Iris pigment epithelial cell (primary cell): ENCODE measurements at places on chromosomes 5 and 9.

- DNase-seq = no peak
These were observed 118.1 kb upstream of the TARS1 start for GRCh38 chr5:33322632-33323031.

DNA sequence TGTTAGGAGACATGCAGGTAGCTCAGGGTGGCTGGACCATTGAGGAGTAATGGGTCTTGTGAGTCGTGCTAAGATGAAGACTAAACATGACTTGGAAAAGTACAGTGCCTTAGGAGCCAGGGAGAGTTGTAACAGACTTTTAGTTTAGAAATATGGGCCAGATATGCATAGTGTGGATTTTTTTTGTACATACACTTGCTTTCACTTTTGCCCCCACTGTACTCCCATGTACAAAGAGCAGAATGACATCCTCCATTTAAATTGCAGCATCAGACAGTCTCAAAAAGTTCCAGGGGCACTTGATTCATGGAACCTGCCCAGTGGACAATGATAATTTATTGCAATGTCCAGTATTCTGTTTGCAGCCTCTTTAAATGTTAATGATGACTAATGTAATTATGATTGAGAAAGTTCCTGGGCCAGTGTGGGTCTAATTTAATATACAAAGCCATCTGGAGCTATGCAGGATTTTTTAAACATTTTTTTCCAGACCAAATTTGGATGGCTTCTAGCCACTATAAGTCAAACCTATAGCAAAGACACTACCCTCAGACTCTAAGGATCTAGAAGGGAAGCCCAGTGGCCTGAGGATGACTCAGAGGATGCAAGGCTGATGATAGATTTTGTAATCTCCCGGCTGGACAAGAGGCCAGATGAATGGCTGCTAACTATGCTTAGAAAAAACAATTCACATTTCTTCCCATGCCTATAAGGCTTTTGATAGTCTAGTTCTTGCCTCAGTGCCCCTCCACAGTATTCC, 80.1 kb downstream of the TRPC7 start:
- DNase-seq = peak; percentile 12

GRCh38 chr5:98065261-98065909, 708.1 kb upstream of the RGMB start:
- no peak for DNase-seq

DNA sequence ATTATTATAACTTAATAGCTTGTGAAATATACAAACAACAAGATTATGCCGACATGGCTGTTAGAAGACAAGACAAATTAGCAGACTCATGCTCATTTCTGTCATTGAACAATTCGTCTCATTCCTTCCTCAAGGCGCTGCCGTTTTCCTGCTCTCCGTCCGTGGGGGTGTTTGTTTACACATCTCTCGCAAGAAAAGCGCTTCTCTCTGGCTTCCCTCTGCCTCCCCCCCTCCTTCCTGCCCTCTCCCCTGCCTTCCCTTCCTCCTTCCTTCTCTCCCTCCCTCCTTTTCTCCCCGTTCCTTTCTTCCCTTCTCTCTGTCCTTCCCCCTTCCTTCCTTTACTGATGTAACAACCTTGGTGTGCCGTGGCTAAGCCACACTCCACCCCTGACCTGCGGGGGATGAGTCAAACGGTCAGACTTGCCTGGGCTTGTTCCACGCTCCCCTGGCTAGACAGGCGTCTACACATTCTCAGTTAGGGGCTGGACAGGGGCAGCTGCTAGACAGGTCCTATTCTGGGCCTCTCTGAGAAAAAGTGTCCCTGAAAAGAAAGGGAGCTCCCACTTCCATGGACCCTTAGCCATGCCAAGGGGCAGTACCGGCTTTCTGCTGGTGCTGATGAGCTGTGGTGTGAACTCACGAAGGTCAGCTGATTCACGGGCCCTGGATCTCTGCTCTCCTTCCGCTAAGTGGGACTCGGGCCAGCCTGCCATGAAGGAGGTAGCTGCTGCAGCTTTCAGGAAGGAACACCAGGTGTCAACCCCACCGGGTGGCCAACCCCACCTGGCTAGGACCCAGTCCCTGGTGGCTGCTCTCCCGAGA, 32.0 kb upstream of the SPTLC1 start:
- DNase-seq = peak; percentile 96

DNA sequence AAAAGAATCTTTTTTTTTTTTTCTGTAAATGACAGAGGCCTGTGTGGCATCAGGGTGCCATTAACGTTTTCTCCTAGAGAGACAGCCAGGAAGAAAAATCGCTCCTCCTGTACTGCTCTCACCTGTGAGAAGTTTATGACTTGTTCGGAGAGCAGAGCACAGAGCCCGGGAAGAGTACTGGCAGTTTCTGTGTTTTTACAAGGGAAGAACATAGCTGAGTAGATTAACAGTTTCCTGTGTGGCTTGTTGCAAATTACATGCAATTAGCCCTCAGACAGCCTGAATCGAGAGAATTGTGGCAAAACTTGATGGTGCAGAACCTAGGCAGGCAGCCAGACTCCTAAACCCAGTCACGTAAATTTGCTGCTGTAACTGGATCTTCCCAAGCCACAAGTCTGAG, 32.1 kb downstream of the PRKACG start:
- no peak for DNase-seq

DNA sequence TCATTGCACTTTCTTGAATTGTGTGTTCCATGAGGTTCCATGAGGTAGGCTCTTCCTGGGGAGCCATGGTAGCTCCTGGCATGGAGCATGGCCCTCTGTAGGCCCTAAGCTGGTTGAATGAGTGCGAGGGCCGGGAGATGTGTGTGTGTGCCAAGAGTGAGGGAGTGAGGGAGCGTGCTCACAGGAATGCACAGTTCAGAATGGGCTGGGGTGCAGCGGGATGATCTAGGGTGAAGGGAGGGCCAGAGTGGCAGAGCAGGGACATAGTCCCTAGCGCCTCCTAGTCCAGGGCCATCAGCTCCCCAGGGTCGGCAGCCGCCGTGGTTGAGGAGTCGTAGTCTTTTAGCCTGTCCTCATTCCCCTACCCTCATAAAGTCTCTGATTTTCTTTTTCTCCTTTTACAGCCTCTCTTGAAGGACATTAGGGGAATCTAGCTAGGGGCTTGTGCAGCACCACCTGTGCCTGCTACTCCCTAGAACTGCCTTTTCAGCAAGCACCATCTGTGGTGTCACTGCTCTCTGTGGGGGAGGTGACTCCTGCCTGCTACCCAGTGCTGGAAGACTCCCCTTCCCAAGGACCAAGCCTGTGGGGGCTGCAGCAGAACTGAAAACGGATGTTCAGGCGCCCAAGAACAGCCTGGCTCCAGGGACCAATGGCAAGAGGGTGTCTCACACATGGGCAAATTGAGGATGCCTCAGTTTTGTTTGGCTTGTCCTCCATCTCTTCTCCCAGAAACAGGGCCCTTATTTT, 65.3 kb upstream of the PPARGC1B start:
- no peak for DNase-seq

DNA sequence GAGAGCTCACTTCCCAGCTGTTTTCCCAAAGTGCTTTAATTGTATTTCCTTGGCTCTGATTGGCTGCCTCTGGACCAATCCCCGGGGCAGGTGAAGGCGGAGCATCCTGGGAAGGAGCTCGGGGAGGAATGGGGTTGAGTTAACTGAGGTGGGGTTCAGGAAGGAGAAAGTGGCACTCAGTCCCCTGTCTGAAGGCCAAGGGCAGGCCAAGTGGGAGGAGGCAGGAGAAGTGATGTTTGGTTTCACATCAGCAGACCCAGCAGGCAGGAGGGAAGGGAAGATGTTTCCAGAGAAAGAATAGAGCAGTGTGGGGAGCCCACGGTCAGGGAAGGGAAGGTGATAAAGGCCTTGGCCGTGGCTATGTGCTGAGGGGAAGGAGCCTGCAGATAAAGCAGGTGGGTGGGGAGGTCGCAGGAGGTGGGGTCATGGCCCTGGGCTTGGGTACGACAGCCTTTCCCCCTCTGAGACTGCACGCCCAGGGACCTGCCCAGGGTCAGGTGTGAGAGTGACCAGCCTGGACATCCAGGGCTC, 3.1 kb downstream of the TSPAN17 start:
- DNase-seq = no peak

- DNase-seq = peak; percentile 56
These were observed 12.1 kb upstream of the TNFAIP8 start for GRCh38 chr5:119343766-119344165.

DNA sequence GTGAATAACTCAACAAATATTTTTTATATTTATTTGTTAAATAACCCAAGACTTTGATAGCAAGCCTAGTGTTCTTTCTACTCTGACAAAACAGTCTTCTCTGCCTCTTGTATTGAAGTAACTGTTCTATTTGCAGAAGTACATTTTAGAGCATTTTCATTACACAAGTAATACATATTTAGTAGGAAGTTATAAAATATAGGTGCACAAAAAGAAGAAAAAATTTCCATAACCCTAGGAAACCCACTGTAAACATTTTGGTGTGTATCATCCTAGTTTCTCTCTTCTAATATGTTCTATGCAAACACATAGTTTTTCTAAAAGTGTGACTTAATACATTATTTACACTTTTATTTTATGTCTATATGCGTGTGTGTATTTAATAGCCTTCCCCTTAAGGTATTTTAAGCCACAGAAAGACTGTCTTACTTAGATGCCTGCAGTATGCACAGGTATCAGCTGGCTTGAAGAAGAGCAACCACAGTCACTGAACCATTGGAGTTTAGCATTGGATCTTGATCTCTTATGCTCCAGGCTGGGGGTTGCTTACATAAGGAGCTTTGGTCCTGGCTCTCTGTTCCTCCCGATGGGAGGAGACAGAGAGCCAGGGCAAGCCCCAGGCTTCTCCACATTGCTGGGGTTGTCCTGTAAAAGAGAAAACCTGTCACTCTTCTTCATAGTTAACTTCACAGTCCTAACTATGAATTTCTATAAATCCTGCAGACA, 3.8 kb downstream of the SELENOP start:
- no peak for DNase-seq

DNA sequence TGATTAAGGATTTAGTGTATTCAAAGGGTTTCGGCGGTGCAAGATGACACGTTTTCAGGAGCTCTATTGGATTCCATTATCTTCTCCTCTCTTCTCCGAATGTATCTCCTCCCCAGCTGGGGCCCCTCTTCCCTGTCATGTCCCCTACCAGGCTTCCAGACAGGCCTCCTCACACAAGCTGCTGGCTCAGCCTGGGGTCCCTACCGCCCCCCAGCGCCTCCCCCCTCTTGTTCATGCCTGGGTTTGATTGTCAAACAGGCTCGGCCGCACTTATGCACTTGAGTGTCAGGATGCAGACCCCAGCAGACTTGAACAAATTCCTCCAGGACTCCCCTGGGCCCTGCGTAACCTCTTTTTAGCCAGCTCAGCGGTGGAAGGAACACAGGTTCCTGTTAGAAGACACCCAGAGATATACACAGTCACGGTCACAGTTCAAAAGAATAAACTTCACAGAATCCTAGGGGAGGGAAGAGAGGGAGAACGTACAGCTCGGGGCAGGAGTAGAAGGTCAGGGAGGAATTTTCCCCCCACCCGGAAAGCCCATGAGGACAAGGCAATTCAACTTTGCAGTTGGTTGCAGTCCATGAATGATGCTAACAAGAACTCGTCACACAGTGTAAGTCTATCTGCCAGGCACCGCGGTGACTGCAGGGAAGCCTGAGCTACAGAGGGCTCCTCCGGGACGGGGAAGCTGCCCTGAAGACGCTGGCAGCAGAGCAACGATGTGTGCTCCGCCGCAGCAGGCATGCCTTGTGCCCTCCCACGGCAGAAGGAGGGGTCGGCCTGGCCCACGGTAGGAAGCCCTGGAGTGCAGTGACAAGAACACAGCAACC, 560.0 kb downstream of the BNC2 start:
- no peak for DNase-seq

DNA sequence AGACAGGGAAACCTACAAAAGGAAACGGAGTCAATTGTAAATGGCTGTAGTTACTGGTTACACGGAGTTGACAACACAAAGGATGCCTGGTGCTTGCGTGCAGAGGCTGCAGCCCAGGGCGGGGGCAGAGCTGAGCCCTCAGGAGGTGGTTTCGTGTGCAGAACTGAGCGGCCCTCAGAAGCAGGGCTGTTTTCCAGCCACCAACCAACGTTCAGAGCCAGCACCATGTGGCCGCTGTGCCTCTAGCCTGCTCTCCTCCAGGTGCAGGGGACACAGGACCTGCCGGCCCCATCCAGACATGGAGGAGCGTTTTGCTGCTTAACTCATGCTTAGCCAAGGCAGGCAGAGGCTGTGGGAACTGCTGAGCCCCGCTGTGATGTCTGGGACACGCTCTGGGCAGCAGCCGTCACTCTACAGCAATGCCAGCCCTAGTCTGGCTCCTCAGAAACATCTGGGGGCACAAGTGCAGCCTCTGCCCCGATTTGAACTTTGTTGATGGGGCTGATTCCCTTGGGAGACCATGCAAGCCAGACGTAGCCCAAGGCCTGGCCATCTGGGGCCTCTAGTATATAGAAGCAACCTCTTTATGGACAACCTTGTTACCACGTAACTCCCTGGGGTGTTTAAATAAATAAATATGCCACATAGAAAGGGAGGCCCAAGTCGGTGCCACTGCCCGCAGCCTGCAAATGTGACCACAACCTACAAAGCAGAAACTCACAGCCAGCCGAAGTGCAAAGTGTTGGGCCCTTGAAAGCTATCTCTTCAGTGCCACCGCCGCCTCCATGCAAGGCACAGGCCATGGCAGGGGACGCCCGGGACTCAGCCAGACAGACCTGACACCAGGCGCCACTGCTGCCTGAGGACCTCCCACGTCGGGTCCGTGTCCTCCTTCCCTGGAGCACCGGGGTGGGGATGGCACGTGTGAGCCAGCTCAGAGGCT, 42.1 kb downstream of the NKD2 start:
- DNase-seq = no peak

GRCh38 chr9:132395560-132395959, 11.1 kb downstream of the TTF1 start:
- DNase-seq = no peak

DNA sequence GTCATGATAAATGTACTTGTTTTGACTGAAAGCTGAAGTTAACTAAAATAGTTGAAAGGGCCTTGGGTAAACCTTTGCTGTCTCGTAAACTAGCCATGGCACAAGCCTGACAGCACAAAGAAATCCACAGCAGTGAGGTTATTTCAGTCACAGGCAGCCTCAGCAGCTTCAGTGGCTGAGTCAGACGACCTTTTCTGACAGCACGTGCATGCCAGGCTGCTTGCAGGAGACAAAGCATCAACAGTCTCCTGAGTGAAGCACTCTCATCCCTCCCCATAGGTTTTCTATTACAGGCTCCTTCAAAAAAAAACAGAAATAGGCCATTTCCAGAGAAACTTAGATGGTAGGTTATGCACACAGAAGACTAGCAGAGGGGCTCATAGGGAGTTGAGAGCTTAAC, 34.6 kb downstream of the OXCT1 start:
- peak; percentile 89 for DNase-seq

GRCh38 chr5:102863764-102864560, 108.9 kb downstream of the PAM start:
- no peak for DNase-seq

GRCh38 chr5:10632110-10632761, 68.4 kb downstream of the ANKRD33B start:
- peak; percentile 46 for DNase-seq

GRCh38 chr9:91741522-91741921, 208.5 kb downstream of the ROR2 start:
- peak; percentile 92 for DNase-seq

DNA sequence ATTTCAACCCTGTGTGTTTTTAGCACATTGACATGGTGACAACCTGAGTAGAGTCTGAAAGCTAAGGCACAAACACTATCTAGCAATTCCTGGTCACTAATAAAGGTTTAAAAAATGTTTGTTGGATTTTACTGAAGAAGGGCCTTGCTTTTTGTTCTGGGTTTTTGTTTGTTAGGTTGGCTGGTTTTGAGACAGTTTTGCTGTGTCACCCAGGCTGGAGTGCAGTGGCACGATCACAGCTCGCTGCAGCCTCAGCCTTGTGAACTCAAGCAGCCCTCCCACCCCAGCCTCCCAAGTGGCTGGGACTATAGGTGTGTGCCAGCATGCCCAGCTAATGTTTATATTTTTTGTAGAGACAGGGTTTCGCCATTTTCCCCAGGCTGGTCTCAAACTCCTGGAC, 39.0 kb downstream of the PRKACG start:
- no peak for DNase-seq
